Stimulated activated CD4-positive, alpha-beta T cell treated with anti-CD3 and anti-CD28 coated beads, Interleukin-4, amount 100 ng/mL, for 24 hours (primary cell): ENCODE measurements at places on chromosomes 11 and 22.
A peak's percentile ranks its signal among the peaks of the same experiment; 100 is the strongest.

DNA sequence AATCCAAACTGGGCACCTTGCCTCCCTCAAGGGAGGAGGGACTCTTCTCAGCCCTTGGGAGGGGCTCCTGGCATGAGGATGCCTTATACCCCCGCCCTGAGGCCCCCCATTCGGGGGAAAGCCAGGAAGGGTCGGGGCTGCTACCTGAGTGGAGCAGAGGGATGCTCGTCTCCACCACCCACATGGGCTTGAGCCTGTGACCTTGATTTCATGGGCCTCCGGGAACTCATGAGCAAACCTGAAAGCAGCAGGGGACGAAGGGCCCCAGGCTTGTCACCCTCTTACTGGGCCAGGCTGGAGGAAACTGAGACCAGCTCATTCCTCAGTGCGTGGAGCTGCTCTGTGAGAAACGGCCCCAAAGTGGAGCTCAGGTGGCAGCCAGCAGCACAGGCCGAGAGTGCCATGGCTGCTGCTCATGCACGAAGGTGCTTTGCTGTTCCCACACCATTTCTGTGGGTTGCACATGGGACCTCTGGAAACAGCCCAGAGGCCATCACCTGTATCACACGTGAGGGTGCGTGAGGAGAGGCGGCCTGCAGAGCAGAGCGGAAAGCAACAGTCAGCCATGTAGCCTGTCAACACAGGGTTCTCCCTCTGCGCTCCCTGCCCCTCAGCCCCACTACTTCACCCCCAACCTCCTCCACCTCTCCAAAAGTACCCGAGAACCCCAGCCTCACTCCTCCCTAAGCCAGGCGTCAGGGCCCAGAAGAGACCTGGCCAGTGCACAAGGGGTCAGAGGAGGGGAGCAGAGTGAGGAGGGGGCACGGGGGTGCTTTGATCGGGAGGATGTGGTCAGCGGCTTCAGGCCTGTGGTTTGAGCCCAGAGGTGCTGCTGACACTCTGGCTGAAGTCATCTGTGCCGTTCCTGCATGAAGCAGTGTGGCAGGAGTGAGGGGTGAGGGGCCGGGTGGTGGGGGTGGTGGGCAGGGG, 14.1 kb upstream of the IL2RB start:
- peak; percentile 74 for DNase-seq

DNA sequence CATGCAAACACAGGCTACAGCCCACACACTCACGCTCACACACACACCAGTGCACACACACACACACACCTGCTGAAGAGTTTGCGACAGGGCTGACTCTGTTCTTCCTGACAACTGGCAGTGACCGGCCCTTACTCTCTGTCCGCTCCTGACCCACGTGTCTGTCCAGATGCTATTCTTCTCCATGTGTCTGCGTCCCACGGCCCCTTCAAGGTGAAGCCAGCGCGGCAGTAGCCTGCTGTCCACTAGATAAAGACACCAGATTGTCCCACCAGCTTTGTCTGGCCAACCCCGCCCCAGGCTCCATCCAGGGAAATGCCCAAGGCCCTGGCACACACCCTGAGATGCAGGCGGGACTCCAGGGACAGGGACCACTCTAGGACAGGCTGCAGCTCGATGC, 713.9 kb downstream of the BRD1 start:
- DNase-seq, result no peak

- no peak for DNase-seq
These were observed 67.9 kb upstream of the API5 start for GRCh38 chr11:43243927-43244326.

DNA sequence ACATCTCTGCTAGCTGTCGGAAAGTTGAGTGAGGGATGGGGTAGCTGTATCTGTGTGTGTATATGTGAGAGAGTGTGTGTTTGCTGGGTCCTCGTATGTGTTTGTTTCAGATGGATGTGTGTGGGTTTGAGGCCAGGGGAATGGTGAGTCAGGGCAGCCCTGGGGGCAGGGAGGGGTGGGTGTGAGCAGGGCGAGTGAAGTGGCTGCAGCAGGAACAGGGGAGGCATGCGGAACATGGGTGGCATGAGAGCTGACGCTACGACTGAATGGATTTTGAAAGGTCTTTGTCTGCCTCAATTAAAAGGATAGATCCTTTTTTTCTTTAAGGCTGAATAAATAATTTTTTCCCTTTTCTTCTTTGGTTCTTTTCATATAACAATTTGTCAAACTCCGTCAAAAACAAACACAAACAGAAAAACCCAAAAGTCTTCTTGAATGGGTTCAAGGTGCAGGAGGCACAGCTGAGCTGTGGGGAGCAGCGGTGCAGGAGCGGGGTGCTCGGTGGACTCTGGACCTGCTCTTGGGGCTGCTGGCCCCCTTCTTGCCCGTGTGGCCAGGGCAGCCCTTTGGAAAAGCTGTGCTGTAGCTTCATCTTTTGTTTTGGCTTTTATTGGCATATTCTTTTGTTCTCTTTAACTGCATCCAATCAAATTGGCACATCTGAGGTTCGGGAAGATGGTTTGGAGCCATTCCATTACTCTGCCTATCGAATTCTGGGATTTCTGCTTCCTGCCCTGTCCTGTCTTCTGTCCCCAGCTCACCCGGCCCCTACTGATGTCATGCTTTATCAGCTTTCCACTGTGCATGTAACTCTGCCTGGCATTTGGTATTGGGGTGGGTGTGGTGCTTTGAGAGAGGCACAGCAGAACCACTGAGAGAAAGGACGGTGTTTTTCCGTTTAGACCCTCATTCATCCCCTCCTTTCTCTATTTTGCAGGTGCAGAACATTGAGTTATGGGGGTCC, 80.1 kb downstream of the ADAMTS15 start:
- no peak for DNase-seq

DNA sequence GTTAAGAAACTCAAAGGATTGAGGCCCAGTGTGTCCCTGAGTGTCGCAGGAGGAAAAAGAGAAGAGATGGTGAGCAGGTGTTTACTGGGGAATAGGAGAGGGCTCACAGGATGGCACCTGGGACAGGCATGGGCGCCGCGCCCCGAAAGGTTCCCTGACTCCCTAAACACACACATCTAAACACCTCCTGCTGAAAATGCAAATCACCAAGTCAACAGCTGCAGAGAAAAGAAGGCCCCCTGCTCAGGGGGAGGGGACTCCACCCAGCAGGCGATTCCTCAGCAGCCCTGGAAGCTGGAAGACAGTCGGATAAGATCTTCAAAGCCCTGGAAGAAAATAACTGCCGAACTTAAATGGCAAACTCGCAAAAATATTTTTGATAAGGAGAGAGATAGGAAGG, 377.2 kb downstream of the BRD1 start:
- DNase-seq, result no peak

GRCh38 chr11:85752890-85753581, 57.9 kb downstream of the SYTL2 start:
- DNase-seq, result peak; percentile 88

DNA sequence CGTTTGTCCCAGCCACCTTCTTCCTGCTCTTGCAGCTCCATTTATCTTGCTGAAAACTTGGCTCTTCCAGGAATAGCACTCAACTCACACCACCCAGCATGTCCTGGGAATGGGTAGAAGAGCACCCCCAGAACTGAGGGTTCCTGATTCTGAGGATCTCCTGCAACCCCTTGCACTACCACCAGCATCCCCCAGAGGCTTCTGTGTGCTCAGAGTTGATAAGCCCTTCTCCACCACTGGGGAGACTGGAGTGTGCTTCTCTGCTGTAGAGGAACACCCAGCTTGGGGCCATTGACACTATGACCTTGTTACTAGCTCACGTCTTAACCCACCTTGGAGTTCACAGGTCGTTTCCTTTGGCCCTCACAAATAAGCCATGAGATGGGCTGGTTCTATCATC, 121.0 kb downstream of the GRIK4 start:
- no peak for DNase-seq

DNA sequence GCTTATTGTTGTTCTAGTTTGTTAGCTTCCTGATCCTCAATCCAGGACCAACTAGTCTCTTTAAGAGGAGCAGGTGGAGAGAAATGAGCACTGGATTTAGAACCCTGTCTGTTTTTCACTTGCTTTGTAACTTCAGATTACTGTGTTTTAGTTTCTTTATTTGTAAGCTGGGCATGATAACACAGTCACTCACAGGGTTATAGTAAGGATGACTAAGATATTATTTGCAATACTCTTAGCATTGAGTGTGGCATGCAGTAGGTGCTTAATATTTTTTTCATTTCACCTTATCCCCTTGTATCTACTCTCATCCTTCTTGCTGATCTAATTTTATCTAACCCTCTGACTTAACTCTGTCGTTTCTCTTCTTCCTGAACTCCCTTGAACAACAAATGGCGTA, 33.8 kb downstream of the DNHD1 start:
- DNase-seq, result no peak

GRCh38 chr11:65501186-65501471, 2.3 kb downstream of the MALAT1 start:
- DNase-seq, result no peak

- DNase-seq, result no peak
These were observed 171.5 kb downstream of the RCN1 start for GRCh38 chr11:32262367-32262766.

DNA sequence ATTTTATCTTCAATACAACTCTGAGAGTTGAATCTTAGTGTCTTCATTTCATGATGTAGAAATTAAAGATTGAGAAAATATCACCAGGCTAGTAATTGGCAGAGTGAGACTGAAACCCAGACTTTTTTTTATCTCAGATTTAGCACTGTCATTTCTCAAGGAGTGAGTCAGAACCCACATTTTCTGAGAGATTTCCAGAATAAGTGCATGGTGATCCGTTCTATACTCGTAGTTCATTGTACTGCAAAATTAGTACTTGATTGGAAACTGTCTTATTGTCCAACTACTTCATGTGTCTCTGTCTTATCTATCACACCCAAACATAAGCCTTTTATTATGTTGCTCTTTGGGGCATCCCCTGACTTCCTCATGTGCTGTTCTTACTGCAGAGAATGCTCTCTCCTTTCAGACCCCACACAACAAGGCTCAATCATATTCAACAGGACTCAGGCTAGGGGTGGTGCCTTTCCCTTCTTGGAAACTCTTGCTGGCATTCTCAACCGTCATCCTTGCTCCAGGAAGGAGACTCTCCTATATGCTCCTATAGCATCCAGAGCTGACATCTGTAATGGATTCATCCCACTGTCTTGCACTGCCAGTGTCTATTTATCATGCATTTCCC, 76.7 kb upstream of the BLID start:
- no peak for DNase-seq

DNA sequence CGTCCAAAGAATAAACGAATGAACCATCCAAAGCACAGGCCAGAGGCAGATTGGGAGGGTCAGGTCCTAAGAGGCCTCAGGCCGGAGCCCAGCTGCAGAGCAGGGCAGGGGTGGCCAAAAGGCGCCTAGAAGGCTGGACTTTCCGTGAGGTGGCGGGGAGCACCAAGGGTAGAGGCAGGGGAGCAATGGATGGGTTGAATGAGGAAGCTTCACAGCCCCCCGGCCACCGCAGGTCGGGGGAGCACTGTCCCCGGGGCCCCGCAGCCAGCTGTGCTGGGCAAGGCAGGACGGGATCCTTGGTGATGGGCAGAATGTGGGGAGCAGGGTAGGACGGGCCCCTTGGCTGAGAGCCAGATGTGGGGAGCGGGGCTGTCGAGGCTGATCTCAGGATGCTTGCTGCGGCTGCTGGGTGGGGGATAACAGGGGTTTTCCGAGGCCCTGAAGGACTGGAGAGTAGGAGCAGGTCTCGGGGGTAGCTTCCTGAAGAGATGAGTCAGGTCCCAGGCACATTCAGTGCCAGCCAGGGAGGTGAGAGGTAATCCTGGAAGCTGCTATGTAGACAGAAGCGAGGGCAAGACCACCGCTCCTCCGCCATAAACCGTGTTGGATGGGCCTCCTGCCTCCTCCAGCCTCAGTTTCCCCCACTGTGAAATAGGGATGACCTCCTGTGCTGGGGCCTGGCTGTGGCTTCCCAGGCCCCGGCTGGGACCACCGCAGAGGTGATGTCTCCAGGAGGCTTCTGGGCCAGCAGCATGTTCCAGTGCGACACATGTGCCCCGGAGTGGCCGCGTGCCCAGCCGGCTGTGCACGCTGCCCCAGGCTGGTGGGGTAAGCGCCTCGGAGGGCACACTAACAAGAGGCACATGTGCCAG, 34.6 kb upstream of the KCNQ1OT1 start:
- no peak for DNase-seq

- no peak for DNase-seq
These were observed 3.3 kb downstream of the PCF11 start for GRCh38 chr11:83159902-83160865.

GRCh38 chr11:76228071-76228874, 22.0 kb upstream of the WNT11 start:
- DNase-seq, result no peak

DNA sequence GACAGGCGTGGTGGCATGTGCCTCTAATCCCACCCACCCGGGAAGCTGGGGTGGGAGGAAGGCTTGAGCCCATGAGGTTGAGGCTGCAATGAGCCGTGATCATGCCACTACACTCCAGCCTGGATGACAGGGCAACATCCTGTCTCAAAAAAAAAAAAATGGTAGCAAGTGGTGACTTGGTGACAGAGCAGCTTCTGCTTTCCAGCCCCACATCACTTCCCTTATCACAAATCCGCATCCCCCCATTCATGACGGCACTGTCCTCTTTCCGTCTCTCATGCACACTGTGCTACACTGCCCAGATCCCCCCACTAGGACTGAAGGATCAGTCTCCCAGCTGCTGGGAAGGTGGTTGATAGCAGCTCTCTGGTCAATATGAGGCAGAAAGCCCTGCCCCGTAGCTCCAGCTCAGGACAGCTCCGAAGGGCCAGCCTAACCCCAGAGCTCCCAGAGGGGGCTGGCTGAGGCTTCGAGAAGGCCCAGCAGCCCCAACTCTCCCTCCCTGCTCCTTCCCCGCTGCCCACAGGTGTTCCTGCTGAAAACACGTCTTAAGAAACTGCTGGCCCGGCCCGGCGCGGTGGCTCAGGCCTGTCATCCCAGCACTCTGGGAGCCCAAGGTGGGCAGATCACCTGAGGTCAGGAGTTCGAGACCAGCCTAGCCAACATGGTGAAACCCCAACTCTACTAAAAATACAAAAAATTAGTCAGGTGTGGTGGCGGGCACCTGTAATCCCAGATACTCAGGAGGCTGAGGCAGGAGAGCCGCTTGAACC, 15.9 kb downstream of the PGA5 start:
- no peak for DNase-seq

DNA sequence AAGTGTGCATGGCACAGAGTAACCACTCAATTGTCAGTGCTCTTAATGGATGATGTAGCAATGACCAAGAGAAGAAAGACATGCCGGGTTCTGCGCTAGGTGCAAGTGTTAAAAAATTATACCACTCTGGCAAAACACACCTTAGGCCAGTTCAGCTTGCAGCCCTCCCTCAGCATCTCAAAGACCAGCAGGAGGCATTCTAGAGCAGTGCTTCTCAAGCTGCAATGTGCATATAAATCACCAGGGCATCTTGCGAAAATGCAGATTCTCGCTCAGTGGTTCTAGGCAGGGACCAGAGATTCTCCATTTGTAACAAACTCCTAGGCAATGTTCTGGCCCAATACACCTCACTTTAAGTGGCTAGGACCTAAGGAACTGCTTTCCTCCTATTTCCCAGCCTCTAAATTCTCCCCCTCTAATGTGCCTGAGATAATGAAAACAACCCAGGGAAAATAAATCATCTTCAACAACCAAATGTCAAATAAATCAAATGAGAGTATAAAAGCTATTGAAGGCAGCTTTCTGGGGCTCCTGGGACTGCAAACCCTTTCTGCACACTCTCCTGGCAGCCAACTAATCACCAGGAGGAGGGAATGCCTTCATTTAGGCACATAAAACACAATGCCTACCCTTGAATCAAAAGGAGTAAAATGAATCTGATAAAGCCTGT, 337.2 kb upstream of the API5 start:
- DNase-seq, result no peak
